HepG2 (cell line): ENCODE measurements at places on chromosomes 7 and 10. TPM values are rescaled to one million over a fixed set of nuclear protein-coding genes. Genes with fewer than 3 reads are reported as not detected.

Gene PAPOLB
- total RNA-seq = not detected in 2 replicates

Gene METTL27
- 1.2 and 2.0 TPM in 2 replicates for total RNA-seq

GRCh38 chr7:117178600-117178999 is 144.3 kb downstream of the WNT2 start:
- no peak overlapping the region for H3K27ac ChIP-seq
- no peak for DNase-seq
- H3K36me3 ChIP-seq = no peaks in the 10 kb centered on the region; the same call in 1 of the 2 replicates
- no peaks in the 10 kb centered on the region for H3K4me1 ChIP-seq
- H3K4me3 ChIP-seq = no peak overlapping the region

Gene CROT
- 11.9 and 13.7 TPM in 2 replicates for total RNA-seq

- H3K27ac ChIP-seq = no peak overlapping the region
- DNase-seq = no peak
- H3K4me3 ChIP-seq = no peak overlapping the region
- no peaks in the 10 kb centered on the region for H3K27me3 ChIP-seq
- no peaks in the 10 kb centered on the region for H3K36me3 ChIP-seq
- no peaks in the 10 kb centered on the region for H3K4me1 ChIP-seq
Observed at GRCh38 chr7:54485044-54485443, 57.1 kb upstream of the VSTM2A start.

DNA sequence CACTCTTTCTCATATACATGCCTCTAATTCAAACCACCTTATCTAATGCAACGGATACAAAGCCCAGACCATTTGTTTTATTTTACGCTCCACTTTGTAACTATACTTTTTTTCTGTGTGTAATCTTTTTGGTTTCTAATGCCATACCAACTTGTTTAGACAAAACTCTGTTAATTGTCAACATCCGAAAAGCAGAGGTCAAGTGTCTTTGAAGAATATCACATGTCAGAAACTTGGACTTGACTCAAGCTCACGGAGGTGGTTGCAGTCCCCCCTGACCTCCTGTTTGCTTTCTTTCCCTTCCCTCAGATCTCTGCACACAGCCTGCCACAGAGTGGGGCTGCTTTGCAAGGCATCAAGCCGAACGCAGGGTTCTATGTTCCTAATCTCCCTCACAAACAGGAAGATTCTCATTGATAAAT is 698.9 kb downstream of the PARD3 start:
- H3K36me3 ChIP-seq = no peaks in the 10 kb centered on the region; the same call in 2 of the 3 replicates
- H3K27me3 ChIP-seq = no peaks in the 10 kb centered on the region
- H3K4me3 ChIP-seq = no peak overlapping the region
- peak overlapping the region; percentile 24 for H3K27ac ChIP-seq

Gene INA
- 0.04 TPM in 1 of 2 replicates, not detected in the other for total RNA-seq

Gene TRA2A
- 39.1 and 52.7 TPM in 2 replicates for total RNA-seq

DNA sequence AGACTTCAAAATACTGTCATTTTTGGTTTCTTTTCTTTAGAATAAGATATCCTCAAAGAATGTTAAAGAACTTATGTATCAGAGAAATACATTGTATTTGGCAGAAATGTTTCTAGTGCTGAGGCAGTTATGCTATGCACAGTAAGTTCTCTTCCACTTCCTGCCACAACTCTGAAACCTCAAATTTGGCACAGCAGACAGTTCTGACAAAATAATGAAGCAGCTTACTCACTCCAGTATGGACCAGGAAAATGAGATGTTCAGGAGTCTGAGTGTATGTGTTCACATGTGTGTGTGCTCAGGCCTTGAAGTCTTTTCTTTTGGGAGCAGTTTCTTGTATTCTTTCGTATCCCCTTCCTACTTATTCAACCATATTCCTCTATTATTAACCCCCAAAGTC is 197.0 kb upstream of the AGK start:
- no peaks in the 10 kb centered on the region; the same call in 1 of the 2 replicates for H3K27me3 ChIP-seq
- H3K27ac ChIP-seq = no peak overlapping the region
- no peak for DNase-seq
- H3K4me3 ChIP-seq = no peak overlapping the region

GRCh38 chr10:49356944-49357343 is 38.9 kb downstream of the DRGX start:
- no peaks in the 10 kb centered on the region; the same call in 1 of the 2 replicates for H3K27me3 ChIP-seq
- H3K4me3 ChIP-seq = no peak overlapping the region
- H3K36me3 ChIP-seq = no peaks in the 10 kb centered on the region
- DNase-seq = no peak

Gene AKR1D1
- 37.0 and 59.5 TPM in 2 replicates for total RNA-seq
